ENCODE measurements at places on chromosomes 1 and 21.

DNA sequence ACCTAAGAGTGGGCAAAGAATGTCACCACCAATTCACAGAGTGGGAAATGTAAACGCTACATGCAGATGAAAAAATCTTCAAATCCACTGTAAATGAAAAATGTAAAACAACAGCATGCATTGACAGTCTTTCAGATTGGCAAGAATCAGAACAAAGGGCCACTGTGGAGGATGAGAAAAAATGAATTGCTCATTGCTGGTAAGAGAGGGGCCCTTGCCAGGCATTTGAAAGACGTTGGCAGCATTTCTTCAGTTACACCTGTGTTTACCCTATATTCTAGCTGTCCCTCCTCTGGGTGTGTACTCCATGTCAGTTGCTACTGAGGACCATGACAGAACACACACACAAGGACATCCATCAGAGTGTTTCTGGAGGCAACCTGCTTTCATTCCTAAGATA is 25.8 kb upstream of the AADACL3 start:
- no peak for DNase-seq

DNA sequence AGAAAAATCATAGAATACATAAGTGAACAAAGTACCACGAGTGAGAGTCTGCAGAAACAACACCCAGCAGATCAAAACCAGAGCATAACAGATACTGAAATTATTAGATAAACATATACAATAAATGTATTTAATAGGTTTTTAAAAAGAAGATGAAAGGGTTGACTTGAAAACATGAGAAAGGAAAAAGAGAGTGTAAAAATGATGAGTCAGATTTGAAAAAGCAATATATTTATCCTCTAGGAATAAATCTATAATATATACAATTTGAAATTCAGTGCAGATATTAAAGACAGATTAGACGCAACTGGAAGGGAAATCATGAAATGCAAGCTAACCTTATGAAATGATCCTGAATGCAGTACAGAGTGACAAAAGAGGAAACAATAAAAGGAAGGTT is 170.2 kb upstream of the RUNX1 start:
- no peak for DNase-seq

DNA sequence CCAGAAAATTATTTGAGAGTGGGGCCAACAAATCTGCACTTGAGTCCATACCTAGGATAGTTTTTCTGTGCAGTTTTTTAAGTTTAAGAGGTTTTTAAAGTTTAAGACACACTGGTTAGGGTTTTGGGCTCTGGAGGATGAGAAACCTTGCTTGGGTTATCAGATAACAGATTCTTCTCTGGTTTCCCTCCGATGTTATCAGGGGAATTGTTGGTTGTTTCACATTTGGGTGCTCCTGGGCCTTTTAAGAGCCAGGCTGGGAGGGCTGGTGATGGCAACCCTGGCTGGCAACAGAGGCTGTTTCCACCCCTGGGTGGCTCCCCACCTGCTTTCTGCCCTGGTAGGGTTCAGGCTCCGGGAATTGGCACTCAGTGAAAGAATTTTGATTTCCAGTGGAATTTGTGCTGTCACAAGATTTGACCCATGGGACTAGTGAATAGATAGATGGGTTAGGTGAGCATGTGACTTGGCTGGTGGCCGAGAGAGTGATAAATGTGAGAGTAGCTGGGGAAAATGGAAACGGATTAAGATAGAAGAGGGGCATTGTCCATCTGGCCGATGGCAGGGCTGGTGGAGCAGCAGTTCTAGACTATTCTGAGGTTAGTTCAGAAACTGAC is 14.8 kb downstream of the VANGL1 start:
- no peak for DNase-seq

DNA sequence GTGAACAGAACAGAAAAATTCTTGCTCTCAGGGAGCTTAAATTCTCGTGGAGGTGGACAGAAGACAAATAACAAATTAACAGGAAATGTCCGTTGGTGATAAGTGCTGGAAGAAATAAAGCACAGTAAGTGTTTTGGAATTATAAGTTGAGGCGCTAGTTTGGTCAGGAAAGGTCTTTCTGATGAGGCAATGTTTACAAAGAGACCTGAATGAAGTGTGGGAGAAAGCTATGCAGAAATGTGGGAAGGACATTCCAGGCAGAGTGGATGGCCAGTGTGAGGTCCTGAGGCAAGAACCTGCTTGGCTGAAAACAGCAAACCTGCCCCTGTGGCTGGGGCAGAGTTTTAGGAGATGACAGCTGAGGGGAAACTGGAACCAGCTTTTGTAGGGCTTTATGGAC is 23.3 kb downstream of the NGF start:
- DNase-seq, result no peak

GRCh38 chr21:37461479-37461878 is 94.9 kb downstream of the DYRK1A start:
- DNase-seq, result no peak

- DNase-seq, result no peak
Observed at GRCh38 chr21:44289381-44290010, 3.8 kb downstream of the AIRE start.

GRCh38 chr1:177568622-177569021 is 397.9 kb downstream of the BRINP2 start:
- DNase-seq, result no peak

DNA sequence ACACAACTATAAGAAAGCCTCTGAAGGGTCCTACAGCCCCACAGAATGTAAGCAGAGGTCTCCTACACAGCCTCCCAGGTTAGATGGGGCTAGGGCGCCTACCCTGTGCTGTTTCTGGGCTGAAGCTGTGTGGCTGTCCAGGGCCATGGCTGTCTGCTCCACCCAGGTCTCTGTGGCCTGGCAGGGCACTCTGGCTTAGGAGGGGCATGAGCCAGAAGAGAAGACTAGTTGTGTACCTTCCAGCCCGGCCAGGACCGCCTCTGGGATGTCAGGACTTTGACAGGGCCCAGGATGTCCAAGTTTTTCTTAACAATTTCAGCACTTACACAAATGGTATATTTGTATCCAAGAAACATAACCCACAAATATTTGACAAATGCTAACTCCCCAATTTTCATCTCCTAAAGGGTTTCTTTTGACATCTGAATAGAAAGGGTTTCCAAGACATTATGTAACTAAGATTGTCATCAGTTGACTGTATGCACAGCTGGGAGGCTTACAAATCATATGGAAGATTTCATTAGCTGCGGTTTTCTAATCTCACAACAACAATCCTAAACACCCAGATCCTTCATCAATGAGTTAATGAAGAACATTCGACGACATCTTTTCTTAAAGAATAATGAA is 80.5 kb downstream of the HSF2BP start:
- DNase-seq, result no peak

- peak; percentile 71 for DNase-seq
Observed at GRCh38 chr21:45596704-45597318, 46.7 kb upstream of the PCBP3 start.

DNA sequence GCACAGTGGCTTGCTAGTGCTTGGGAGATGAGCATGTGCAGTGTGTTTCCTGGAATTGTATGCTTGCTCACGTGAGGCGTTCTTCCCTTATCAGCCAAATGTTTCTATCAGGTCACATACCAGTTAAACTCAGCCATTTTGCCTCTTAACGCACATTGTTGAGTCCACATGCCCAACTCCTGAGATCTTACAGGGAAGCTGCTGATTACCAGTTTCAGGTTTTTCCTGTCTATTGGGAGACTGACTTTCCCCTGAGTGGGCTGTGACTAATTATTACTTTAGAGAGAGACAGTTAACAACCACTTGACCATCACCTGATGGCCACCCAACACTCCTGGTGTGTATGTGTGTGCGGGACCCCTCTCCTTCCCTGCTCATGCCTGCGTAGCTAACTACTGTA is 161.3 kb upstream of the PTGFR start:
- DNase-seq, result no peak

- no peak for DNase-seq
Observed at GRCh38 chr1:112253366-112253765, 142.6 kb upstream of the CTTNBP2NL start.

GRCh38 chr1:64965366-64966157 is 787 bp downstream of the JAK1 start:
- DNase-seq, result no peak

DNA sequence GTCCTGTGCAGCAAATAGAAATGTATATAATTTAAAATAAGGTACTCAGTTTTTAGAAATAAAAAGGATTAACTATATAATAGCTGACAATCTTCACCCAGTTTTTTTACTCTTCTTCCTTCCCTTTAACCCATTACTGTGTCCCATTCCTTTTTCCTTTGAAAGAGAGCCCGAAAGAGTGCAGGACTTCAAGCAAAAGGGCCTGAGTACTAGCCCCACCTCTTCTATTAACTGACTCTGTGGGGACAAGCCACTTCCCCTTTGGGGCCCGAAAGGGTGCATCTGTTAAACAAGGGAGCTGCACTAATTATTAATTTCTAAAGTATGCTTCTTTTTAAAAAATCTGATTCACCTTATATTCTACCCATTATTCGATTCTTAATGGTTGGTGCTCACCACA is 3.3 kb downstream of the USP24 start:
- peak; percentile 76 for DNase-seq

DNA sequence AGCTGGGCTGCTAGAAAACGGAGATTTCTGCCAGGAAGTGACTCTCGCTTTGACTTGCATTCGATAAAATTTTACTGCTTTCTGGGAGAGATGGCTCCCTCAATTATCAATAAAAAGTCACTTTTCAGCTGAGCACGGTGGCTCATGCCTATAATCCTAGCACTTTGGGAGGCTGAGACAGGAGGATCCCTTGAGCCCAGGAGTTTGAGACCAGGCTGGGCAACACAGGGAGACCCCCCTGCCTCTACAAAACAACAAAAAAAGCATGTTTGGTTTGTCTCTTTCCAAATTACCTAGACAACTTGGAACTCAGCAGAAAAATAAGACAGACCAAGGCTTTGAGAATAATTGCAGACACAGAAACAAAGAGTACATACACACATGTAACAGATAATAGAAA is 12.9 kb upstream of the ENSA start:
- DNase-seq, result no peak

DNA sequence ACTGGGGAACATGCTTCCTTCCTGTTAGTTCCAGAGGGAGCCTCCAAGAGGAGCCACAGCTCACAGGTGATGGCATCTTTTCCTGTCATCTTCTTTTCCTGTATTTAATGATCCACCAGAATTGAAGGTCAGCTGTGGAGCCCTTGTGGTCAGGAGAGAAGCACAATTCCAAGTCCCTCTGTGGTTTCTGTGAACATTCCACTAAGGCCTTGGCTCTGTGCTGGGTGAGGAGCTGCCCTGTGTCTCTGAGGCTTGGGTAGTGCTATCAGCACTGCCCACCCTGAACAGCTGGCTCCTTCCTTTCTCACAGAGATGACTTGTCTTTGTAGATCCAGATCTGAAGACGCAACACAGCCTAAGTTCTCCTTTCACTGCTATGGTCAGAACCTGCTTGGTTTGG is 141.9 kb upstream of the MAP1LC3C start:
- no peak for DNase-seq

GRCh38 chr21:39159342-39160063 is 23.7 kb downstream of the PSMG1 start:
- DNase-seq, result no peak

DNA sequence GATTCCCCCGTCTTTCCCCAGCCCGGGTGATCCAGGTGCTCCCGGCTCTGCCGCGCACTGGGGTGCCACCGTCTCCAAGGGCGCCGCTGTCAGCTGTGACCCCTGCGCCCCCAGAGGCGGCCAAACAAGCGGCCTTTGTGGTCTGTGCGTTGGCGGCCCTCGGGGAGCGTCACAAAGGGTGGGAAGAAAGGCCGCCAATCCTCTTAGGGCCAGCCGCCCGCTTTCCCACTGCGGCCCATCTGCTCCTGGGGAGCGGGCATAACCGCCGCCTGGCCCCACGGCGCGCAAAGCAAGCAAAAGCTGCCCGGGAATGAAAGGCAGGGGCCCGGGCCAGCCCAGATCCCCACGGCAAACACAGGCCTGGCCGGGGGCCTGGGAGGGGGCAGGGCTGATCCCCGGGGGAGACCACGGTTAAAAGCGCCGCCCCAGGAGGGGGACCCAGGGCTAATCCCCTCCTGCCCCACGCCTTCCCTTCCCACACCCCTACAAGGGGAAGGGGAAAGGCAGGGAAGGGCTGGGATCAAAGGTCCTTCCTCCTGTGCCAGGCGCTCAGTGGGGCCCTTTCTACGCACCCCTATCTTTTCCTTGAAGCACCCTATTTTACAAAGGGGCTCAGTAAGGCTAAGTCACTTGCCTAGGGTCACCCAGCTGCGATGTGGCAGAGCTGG is 24.0 kb downstream of the C1QB start:
- DNase-seq, result no peak

DNA sequence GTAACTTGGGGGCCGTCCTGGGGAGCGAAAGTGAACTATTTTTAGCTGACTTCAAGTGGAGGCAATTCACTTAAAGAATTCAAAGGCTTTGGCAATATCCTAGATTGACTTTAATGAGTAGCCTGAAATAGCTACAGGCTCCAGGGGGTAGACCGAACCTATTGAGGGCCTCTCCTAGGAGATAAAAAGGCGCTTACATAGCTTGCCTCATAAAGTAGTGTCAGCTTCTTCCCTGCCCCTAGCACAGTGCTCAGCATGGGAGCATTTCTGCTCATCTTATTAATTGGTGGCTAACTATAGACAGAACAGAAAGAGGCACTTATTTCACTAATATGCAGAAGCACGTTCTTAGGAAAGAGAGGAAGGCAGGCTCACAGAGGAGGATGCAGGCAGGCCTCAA is 12.3 kb upstream of the CTNNBIP1 start:
- no peak for DNase-seq

GRCh38 chr1:163472651-163473248 is 151.0 kb downstream of the NUF2 start:
- no peak for DNase-seq

- DNase-seq, result no peak
Observed at GRCh38 chr1:116390195-116390594, 17.2 kb downstream of the ATP1A1 start.

- no peak for DNase-seq
Observed at GRCh38 chr1:50971748-50972305, 1.8 kb downstream of the CDKN2C start.

- DNase-seq, result no peak
Observed at GRCh38 chr1:234928642-234929041, 200.0 kb downstream of the TOMM20 start.

GRCh38 chr1:179058487-179059483 is 23.1 kb upstream of the TOR3A start:
- no peak for DNase-seq

DNA sequence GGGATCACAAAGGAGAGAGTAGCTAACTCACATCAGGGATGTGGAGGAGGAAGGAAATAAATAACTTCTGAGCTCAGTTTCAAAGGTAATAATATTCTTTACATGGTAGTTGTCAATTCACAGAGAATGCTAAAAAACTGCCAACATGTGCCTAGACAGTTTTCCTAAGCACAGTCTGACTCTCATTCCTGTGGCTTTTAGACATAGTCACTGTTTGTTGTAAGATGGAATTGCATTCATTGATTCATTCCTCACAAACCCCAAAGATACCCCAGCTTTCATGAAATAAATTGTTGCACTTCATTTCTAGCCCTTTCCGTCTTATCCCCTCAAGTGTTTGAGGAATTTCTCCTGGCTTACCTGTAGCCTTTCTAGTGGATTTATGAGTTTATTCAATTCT is 263.9 kb downstream of the NTNG1 start:
- DNase-seq, result no peak

- no peak for DNase-seq
Observed at GRCh38 chr1:65281846-65282245, 27.5 kb upstream of the DNAJC6 start.

All from hematopoietic multipotent progenitor cell treated with erythropoietin and hydrocortisone succinate and interleukin-3 and kit ligand, for 8 days (in vitro differentiated cells).